ENCODE measurements at places on chromosomes 3 and 15.

DNA sequence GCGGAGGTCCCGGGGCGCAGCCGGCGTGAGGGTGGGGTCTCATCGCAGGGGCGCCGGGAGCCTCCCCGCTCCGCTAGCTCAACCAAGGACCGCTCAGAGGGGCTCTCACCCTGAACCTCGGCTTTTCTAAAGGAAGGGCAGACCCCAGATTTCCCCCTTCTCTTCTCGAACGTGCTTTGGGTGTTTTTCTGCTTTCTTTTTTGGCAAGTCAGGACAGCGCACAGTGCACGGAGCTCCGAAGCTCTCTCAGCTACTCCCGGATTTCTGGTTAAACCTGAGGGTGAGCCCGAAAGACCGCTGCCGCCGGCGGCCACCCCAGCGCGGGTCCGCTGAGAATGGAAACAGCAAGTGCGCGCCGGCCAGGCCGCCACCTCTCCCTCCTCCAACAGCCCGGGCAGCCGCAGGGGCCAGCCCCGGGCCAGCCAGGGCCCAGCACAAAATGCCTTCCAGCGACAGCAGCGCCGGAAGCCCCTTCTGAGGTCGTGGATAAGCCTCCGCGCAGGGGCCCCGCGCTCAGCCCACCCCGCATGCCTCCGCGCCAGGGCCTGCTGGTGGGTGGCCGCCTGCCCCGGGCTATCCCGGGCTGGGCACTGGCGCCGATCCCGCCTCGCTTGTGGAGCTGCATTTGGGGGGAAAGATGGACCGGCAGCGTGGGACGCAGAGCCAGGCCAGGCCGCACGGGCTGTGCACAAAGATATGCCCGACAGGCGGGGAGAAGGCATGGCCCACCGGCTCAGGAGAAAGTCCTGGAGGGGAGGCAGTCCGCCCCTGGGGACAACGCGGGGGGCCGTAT is 8.2 kb upstream of the OCA2 start:
- DNase-seq: no peak

DNA sequence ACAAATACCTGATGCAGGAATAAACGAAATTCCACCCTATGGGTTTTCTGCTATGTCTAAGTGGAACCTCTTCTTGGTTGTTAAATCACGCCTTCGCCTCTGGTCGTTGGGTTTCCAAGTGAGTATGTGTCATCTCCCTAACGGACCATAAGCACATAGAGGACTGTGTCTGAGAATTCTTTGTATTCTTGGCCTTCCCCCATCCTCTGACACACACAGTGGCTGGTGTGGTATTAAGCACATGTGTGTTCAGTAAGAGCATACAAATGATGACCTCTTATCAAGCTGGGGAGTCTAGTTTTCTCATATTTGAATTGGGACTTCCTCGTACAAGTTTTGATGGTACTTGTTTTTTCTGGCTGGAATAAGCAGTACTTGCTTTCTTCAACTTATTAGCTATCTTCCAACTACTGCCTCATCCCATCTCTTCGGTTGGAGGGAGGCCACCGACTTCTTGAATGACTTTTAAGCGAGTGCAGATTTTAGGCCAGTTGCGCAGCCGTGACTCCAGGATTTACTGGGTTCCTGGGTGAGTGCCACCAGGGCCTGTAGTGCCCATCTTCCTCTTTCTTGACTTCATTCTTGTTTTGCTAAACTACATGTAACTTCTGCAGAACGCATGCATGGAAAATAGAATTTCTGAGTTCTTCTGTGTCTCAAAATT is 240.2 kb downstream of the ADAMTS17 start:
- DNase-seq: no peak

DNA sequence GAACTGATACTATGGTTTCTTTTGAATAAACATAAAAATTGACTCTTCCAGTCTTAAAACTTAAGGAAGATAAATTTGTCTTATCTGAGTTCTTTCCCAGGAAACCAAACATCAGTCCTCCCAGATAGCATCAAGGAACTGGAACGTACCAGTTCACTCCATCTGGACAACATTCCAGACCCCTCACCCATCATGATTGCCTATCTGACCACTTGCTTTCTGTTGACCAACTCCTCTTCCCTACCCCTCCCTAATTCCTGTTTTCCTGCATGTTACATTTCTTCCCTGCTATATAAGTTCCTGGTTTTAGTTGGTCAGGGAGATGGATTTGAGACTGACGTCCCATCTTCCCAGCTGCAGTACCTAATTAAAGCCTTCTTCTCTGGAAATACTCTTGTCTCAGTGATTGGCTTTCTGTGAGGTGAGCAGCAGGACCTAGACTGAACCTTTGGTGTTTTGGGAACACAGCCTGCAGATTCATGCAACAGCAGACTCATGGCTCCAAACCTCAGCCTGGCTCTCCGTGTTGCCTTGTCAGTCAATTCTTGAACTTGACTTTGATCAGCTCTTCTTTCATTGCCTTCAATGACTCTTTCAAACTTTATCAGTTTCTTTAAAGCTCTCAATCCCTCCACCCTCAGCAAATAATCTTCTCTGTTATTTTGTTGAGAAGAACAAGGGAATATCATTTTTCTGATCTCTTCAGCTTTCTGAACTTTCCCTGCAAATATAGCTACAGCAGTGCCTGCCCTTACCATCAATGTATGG is 123.6 kb downstream of the RPL22L1 start:
- no peak for DNase-seq

DNA sequence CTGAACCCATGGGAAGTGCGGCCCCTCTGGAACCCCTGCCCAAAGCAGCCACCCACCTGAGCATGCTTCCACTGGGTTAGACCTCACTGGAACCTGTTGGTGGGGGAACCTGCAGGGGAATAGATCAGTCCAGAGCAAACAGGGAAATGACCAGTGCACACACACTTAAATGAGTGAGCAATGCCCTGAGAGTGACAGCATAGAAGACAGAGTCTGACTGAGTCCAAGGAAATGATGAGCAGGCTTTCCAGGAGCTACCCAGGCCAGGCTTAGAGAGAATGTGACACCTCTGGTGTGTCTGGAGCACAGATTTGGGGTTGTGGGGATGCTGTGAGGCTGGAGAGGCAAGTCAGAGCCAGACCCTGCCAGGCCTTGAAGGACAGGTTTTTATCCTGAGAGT is 28.5 kb downstream of the PLA1A start:
- no peak for DNase-seq

GRCh38 chr15:78671626-78672211 is 30.7 kb upstream of the CHRNB4 start:
- no peak for DNase-seq

All from BJ (cell line).